H4 (cell line): ENCODE measurements at places on chromosomes 13 and 19. TPM values are rescaled to one million over a fixed set of nuclear protein-coding genes. Genes with fewer than 3 reads are reported as not detected.

Gene ZNF222
- 3.9 and 6.2 TPM in 2 replicates for total RNA-seq

Gene RYR1
- not detected in 2 replicates for total RNA-seq

Gene ZNF208
- 0.33 and 2.8 TPM in 2 replicates for total RNA-seq

Gene PRR19
- total RNA-seq: 0.16 and 1.4 TPM in 2 replicates

Gene PNKP
- 20.5 and 22.7 TPM in 2 replicates for total RNA-seq

Gene CCDC159
- total RNA-seq: 3.6 and 5.1 TPM in 2 replicates

DNA sequence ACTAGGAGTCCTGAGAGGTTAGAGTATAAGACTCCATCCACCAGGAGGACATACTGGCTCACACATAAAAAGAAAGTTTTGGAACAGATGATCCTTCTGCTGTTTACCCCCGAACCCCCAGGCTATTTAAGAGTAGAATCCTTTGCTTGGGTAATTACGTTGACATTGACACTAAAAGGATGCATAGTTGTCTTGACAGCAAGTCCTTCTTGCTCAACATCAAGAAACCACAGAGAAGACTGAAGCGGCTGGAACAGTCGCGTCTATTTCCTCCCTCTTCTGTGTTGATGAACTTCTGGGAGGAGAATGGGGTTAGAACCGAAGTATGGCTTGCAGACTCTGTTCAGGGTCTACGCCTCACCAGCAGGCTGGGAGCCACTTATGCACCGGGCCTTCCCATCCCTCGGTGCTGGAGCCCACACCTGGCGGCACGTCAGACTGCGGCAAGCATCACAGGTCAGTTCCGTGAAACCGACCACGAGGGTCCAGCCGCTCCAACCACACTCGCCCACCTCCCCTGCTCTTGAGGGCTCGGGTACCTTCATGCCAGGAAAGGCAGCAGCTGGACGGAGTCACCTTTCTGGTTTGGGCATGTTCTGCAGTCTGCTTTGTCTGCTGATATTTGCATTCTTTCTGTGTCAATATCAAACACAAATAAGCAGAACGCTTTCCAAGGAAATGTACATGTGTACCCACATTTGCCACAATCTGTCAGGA is 42.4 kb upstream of the RANBP3 start:
- DNase-seq: no peak

DNA sequence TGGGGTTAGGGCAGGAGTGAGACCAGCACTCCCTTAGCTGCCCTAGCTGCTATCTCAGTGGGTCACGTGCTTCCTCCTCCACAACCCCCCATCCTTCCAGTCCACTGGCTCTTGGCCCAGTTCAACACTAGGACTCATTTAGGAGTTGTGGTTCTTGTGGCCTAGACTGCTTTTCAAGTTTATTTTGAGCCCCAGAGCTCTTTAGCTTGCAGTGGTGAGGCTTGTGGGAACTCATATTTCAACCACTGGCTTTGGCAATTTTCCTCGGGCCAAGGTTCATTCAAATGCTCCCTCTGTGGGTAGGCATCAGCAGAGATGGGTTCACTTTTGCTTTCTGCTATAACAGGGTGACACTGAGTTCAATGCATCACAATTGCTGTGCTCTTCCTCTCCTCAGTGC is 436.2 kb upstream of the SLITRK5 start:
- peak; percentile 94 for DNase-seq

- DNase-seq: no peak
Measured at GRCh38 chr19:17532116-17532515, 20.7 kb downstream of the PGLS start.

DNA sequence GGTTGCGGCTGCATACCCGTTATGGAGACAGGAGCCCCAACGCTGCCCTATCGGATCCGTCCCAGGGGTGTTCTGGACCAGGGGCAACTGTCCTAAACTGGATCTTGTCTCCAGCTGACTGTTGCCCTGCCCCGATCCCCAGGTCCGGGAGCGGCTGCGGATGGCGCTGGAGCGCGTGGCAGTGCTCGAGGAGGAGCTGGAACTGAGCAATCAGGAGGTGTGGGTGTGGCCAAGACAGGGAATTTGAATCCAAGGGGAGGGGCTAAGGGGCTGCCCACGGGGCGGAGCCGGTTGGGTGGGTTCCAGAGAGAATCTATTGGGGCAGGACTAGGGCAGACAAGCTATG is 9.9 kb downstream of the PPFIA3 start:
- no peak for DNase-seq

- no peak for DNase-seq
Measured at GRCh38 chr13:91950803-91951202, 552.4 kb downstream of the GPC5 start.

DNA sequence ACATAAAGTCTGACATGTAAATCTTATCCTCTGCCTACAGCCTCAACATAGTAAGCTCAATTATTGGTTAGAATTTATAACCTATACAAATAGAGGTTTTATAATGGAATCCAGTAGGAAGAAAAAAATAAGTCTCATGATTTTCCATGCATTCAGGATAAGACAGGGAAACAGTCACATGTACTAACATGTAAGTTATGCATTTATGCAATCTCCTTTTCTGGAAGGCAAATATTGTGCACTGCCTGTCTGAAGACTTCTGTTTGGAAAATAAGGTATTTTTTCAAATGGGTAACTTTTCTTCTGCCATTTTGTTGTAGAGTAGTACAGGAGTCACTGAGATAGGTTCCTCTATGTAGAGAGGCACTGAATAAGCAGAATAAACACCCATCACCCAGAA is 92.7 kb downstream of the NALCN start:
- no peak for DNase-seq

GRCh38 chr13:37775871-37776270 is 93.7 kb downstream of the TRPC4 start:
- no peak for DNase-seq

- no peak for DNase-seq
Measured at GRCh38 chr13:91295712-91296410, 51.6 kb upstream of the MIR17HG start.

GRCh38 chr19:36377541-36378178 is 1.3 kb downstream of the ZFP14 start:
- DNase-seq: no peak

DNA sequence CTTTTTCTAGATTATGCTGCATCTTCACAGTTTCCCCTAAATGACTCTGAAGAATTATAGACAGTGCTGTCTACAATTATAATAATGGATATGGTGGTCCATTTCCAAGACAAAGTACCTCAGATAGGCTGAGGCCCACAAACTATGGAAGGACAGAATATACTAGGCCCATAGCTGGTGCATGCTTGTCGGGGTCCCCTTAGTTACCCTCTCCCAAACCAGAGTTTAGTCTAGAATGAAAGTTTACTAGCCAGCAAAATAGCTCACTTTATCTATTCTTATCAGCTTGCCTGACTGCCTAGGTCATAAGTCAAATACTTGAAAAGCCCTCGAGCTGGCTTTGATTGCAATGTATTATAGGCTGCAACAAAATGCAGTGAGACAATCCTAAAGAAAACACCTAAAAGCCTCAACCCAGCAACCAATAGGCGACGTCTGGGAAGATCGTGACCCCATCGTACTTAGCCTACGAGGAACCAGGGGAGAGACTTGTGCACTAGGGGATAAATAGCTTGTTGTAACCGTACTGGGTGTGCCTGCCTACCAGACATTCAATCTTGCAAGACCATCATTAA is 785 bp upstream of the IGFL2 start:
- no peak for DNase-seq
